ENCODE measurements at places on chromosomes 16 and 17.

DNA sequence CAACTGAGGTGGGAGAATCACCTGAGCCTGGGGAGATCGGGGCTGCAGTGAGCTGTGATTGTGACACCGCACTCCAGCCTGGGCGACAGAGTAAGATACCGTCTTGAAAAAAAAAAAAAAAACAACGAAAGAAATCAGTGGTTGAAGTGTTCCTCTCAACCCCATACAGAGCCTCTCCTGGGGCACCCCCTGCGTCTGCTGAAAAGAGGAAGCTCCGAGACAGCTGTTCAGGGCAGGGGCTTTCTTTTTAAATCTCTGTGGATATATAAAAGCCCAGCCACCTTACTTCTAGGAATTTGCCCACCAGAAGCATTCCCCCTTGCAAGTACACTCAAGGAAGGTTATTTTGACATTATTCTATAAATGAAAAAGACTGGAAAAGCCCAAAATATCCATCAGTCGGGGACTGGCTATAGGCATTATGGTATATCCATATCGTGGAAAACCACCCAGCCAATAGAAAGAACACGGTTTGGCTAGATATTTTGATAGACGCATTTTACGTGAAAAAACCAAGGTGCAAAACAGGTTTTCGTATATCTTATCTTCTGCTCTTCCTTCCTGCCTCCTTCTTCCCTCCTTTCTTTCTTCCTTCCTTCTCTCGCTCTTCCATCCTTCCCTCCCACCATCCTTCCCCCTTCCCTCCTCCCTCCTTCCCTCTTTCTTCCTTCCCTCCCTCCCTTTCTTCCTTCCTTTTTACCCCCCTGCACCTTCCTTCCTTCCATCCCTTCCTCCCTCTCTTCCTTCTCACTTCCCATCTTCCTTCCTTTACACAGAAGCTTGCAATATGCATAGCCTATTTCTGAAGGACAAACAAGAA, 9.2 kb upstream of the CCL22 start:
- no peak overlapping the region for H3K4me3 ChIP-seq
- peaks cover 53% of the 10 kb centered on the region for H3K27me3 ChIP-seq
- no peak overlapping the region for H3K27ac ChIP-seq
- H3K36me3 ChIP-seq = no peaks in the 10 kb centered on the region
- DNase-seq = no peak

GRCh38 chr17:51611585-51611984, 351.2 kb downstream of the UTP18 start:
- no peaks in the 10 kb centered on the region for H3K36me3 ChIP-seq
- no peak overlapping the region for H3K27ac ChIP-seq
- no peak for DNase-seq

DNA sequence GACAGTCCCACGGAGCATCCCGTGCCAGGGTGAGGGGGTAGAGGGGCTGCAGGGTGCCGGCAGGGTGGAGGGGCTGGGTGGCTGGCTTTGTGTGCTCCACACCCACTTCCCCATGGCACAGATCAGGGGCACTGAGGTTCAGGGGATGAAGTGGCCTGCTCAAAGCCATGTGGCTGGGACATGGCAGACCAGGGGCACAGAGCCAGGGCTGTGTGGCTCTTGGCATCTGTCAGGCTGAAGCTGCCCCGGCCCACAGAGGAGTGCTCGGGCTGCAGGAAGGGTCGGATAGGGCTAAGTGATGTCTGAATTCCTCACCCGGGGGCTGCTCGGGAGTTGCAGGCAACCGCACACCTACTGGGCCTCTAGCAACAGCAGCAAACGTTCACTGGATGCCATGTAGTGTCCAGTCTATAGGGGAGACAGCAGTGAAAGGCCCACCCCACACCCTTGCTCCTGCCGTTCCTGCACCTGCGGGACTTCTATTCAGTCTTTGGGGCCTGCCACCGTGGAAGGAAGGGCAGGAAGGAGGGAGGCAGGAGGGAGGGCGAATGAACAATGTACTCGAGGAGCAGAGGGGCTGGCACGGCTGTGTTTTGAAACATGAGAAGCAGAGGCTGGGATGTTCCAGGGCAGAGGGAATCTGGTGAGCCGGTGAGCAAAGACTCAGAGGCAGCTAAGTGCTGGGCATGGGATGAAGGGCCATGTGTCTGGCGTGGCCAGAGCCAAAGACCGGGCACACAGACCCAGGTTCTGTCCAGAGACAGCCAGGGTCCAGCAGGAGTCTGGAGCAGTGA, 15.1 kb downstream of the SLC5A10 start:
- H3K4me1 ChIP-seq = peaks cover 5% of the 10 kb centered on the region
- no peak overlapping the region for H3K4me3 ChIP-seq
- no peaks in the 10 kb centered on the region for H3K27me3 ChIP-seq
- no peak overlapping the region for H3K27ac ChIP-seq
- H3K36me3 ChIP-seq = peaks cover 6% of the 10 kb centered on the region

DNA sequence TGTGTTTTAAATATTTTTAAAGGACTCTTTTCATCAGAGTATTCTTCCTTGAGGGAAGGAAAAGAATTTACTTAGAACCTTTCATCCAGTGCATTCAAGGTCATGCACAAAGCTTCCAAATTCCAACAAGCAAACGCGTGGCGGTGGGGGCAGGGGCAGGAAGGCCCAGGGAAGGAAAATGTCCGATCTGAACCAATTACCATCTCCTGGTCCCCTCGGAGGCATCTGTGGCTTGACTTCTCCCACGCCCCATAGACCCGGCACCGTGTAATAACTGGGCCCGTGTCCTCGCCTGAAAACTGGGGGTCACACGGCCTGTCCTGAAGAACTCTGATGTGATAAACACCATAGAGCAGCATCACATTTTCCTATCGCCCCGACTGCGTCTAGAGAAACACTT, 18.3 kb downstream of the MEAK7 start:
- H3K27me3 ChIP-seq = no peaks in the 10 kb centered on the region
- no peak overlapping the region for H3K27ac ChIP-seq
- DNase-seq = no peak
- peaks cover 31% of the 10 kb centered on the region for H3K36me3 ChIP-seq

DNA sequence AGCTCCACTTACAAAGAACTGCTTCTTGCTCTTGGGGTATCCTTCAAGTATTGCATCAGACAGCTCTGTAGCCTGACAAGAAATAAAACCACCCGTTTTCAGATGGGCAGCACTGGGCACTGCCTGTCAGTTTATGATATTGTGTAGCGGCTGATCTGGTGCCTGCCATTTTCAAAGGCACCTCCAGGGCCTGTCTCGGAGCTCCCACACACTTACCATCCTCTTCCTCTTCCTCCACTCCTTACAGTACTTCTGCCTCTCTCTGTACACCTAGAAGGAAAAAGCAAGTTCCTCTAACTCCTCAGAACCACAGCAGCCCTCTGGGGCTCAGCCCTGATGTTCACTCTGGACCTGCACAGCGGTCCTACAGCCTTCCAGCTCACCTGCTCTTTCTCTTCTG, 4.4 kb downstream of the PSMC3IP start:
- H3K4me3 ChIP-seq = no peak overlapping the region
- peak overlapping the region; percentile 1 for H3K27ac ChIP-seq
- peaks cover 53% of the 10 kb centered on the region for H3K36me3 ChIP-seq
- no peak for DNase-seq
- H3K4me1 ChIP-seq = peaks cover 27% of the 10 kb centered on the region

GRCh38 chr17:38705523-38705802, 390 bp downstream of the MLLT6 start:
- peak overlapping the region; percentile 99 for H3K4me3 ChIP-seq
- H3K36me3 ChIP-seq = peaks cover 69% of the 10 kb centered on the region
- H3K4me1 ChIP-seq = peaks cover 65% of the 10 kb centered on the region
- H3K27me3 ChIP-seq = no peaks in the 10 kb centered on the region
- no peak for DNase-seq

GRCh38 chr16:80552277-80552676, 11.5 kb downstream of the DYNLRB2 start:
- peaks cover 9% of the 10 kb centered on the region for H3K4me1 ChIP-seq
- no peaks in the 10 kb centered on the region for H3K27me3 ChIP-seq
- H3K36me3 ChIP-seq = no peaks in the 10 kb centered on the region
- DNase-seq = no peak
- no peak overlapping the region for H3K27ac ChIP-seq
- H3K4me3 ChIP-seq = no peak overlapping the region

DNA sequence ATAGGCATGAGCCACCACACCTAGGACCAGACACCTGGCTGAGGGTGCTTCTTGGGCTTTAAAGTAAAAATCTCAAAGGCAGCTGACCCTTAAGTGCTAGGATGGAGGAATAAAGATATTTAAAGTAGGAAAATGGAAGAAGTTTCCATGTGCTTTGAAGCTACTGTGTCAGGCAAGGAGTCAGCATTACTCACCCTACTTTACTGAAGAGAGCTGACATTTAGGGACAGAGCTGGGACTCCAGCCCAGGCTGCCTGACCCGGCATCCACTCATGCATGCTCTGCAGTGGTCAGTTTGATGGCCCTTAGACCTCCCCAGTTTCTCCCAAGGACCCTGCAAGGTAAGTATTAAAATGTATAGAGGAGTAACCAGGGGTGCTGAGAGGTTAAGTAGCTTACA, 124.7 kb upstream of the PLCG2 start:
- peak overlapping the region; percentile 67 for H3K27ac ChIP-seq
- H3K4me1 ChIP-seq = peaks cover 19% of the 10 kb centered on the region
- no peak overlapping the region for H3K4me3 ChIP-seq
- H3K27me3 ChIP-seq = no peaks in the 10 kb centered on the region
- no peak for DNase-seq

DNA sequence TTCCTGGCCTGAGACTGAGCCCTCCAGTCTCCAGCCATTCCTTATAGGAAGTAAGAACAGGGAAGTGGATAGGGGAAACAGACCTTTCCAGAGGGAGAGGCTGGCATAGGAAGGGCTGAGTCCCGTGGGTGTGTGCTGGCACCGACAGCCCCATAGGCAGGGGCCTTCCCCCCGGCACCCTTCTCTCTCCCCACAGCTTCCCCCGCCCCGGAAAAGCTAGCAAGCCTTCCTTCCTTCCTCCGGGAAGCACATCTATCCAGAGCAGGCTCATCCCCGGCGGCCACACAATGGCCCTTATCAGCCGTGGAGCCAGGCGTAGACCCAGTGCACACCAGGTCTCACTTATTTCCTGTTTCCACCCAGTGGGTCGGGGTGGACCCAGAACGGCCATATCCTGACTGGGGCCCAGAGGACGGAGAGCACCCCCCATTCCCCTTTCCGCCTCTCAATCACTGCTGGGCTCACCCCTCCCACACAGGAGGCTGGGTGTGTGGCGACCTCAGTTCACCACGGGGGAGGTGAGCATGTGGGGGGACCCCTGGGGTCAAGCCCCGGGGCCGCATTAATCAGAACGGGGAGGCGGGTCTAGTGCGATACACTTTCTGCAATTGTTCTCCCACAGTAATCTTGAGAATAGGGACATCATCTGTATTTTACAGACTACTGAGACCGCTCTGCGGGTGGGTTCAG, 950 bp upstream of the MYO1C start:
- DNase-seq = no peak
- H3K27me3 ChIP-seq = no peaks in the 10 kb centered on the region
- peaks cover 16% of the 10 kb centered on the region for H3K4me1 ChIP-seq
- no peak overlapping the region for H3K27ac ChIP-seq
- peaks cover 35% of the 10 kb centered on the region for H3K36me3 ChIP-seq
- H3K4me3 ChIP-seq = peak overlapping the region; percentile 88

GRCh38 chr16:73883126-73883525, 413.5 kb upstream of the PSMD7 start:
- no peak for DNase-seq
- no peak overlapping the region for H3K27ac ChIP-seq
- no peaks in the 10 kb centered on the region for H3K36me3 ChIP-seq
- H3K4me1 ChIP-seq = no peaks in the 10 kb centered on the region
- no peak overlapping the region for H3K4me3 ChIP-seq

GRCh38 chr17:58354541-58355216, 2.7 kb upstream of the SUPT4H1 start:
- H3K4me3 ChIP-seq = no peak overlapping the region
- H3K36me3 ChIP-seq = peaks cover 42% of the 10 kb centered on the region
- no peak for DNase-seq
- peaks cover 35% of the 10 kb centered on the region for H3K4me1 ChIP-seq
- no peaks in the 10 kb centered on the region for H3K27me3 ChIP-seq
- peak overlapping the region; percentile 75 for H3K27ac ChIP-seq

DNA sequence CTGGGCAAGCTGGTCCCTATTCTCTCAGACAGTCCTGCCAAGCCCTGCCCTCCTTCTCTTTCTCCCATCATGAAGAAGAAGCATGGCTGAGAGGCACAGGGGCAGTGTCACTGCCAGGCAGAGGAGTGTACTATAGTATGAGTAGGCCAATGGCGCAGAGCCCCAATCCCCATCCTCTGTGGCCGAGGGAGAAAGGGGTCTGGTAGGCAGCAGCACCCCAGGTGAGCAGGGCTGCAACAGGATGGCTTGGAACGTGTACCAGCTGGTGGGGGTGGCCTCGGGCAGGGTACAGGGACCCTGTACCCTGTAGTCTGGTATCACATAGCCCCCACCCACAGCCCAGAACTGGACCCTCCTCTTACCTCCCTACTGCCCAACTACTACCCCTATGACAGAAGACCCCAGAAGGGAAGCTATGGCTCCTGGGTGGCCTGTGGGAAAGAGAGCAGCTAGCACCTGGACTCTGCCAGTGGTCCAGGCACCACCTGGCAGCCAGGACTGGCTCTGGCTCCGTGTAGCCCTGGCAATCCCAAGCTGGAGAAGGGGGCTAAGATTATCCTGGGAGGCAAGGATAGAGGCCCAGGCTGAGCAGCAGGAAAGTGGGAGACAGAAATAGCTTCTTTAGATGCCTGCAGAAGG, 4.4 kb downstream of the SMARCD2 start:
- no peaks in the 10 kb centered on the region for H3K27me3 ChIP-seq
- peaks cover 64% of the 10 kb centered on the region for H3K36me3 ChIP-seq
- no peak overlapping the region for H3K4me3 ChIP-seq
- no peak overlapping the region for H3K27ac ChIP-seq
- peaks cover 38% of the 10 kb centered on the region for H3K4me1 ChIP-seq

DNA sequence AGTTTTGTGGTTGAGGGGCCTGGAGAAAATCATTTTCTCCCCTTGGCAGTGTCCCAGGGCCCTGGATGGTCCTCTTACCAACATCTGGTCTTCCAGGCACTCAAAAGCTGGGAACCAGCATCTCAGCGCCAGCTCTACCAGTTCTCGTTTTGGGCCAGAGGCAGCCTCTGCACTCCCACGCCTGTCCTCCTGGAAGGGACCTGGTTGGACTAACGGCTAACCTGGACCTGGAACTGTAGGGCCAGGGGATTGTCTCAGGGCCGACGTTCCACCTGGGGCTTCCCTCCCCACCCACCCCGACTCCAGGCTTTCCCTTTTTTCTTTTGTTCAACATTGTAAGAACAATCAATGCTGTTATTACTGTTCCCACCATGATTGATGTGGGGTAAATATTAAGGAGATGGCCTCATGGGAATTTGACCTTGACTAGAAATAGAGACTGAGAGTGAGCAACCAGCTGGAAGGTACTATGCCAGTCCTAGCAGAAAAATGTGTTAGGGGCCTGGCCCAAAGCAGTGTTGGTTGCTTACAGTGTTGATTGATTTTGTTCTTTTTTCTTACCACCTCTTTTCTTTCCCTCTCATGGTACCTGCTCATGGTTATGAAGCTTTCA, 81.4 kb downstream of the ABCC6 start:
- H3K4me1 ChIP-seq = no peaks in the 10 kb centered on the region
- DNase-seq = no peak
- no peak overlapping the region for H3K27ac ChIP-seq
- no peak overlapping the region for H3K4me3 ChIP-seq
- H3K36me3 ChIP-seq = peaks cover 57% of the 10 kb centered on the region
